ENCODE measurements at places on chromosomes 3 and 15.
A peak's percentile ranks its signal among the peaks of the same experiment; 100 is the strongest.

DNA sequence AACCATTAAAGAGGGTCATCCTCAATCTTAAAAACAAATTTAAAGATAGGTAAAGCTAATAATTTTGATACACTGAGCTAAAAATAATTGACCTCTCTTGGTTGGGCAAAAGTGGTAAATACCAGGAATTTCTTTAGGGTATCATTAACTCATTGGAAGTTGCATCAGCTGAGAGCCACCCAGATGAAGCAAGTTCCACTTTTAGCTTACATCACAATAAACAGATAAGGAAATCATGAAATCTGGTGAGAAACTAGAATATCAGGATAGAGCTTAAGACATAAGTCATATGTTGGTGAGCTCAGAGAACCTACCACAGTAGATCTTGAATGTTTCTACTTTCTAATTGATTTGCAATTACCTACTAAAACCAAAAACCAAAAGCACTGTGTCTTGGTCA, 97.4 kb upstream of the SLC2A2 start:
- DNase-seq = no peak

GRCh38 chr3:42710323-42711021, 7.9 kb upstream of the HHATL start:
- no peak for DNase-seq

- DNase-seq = no peak
Observed at GRCh38 chr3:27095553-27096222, 273.5 kb downstream of the NEK10 start.

DNA sequence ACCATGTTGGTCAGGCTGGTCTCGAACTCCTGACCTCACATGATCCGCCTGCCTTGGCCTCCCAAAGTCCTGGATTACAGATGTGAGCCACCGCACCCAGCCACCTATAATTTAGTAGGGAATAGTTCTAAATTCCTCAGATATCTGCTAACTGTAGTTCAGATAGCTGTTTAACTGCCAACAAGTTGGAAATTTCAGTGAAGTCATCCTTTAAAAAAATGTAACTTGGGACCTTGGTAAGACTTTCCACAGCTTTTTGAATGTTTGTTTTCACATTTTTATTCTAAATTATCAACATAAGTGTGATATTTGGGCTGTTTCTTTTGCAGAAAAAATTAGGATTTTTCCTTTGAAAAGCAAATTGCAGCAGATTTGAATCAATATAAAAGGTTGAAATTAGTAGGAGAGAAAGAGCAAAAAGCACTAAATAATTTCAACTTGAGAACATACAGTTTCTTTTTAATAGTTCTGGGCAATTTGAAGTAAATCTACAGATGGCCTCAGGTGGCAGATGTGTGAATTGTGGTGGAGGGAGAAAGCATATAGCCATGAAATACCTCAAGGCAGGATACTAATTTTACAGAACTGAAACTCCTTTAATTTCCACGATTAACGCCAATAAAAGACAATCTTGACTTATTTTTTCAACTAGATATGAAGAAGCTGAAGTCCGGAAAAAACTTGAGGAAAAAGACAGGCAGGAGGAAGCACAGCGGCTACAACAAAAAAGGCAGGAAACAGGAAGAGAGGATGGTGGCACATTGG, 34.3 kb downstream of the USP8 start:
- DNase-seq = no peak

- DNase-seq = peak; percentile 79
Observed at GRCh38 chr3:120506828-120507774, 56.3 kb upstream of the FSTL1 start.

DNA sequence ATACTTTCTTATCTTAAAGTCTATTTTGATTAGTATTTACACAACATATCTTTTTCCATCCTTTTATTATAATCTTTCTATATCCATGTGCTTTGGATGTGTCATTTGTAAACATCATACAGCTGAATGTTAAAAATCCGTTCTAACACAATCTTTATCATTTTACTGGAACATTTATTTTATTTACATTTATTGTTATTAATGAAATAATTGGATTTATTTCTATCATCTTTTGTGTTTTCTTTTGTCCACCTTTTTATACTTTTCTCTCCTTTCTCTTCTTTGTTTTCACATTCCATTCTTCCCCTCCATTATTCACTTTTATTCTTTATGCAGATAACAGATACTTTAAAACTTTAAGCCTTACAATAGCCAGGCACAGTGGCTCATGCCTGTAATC, 34.7 kb upstream of the CTDSPL start:
- no peak for DNase-seq

GRCh38 chr15:89837134-89837829, 22.6 kb upstream of the ANPEP start:
- DNase-seq = no peak

DNA sequence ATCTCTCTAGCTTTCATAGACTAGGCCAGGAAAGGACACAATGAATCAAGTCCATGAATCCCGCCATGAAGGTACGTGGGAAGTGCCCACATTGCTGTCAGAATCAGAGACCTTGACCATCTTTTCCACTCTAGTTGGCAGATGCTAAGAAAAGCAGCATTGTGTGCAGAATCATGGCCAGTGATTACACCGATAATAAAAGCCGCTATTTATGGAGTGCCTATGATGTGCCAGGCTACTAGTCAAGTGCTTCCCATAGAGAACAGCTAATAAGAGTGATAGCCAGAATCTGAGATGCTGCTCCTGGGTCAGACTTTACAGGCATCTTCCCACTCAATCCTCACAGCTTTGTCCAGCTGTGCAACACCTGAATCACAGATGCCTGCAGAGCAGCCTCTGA, 13.2 kb upstream of the RPL32 start:
- no peak for DNase-seq

GRCh38 chr3:15345066-15345607, 12.8 kb upstream of the SH3BP5 start:
- no peak for DNase-seq

Data from GM23338 (cell line).